Activated T-helper 17 cell treated with anti-CD3 and anti-CD28 coated beads, Interleukin-2, amount 50 U/mL, for 72 hours (primary cell): ENCODE measurements at places on chromosomes 2 and 18. TPM values are rescaled to one million over a fixed set of nuclear protein-coding genes. Genes with fewer than 3 reads are reported as not detected.

- no peak for ATAC-seq
Observed at GRCh38 chr2:69979902-69980807, 18.7 kb upstream of the ASPRV1 start.

GRCh38 chr2:152492911-152493310 lies 157.9 kb downstream of the FMNL2 start:
- ATAC-seq = no peak

DNA sequence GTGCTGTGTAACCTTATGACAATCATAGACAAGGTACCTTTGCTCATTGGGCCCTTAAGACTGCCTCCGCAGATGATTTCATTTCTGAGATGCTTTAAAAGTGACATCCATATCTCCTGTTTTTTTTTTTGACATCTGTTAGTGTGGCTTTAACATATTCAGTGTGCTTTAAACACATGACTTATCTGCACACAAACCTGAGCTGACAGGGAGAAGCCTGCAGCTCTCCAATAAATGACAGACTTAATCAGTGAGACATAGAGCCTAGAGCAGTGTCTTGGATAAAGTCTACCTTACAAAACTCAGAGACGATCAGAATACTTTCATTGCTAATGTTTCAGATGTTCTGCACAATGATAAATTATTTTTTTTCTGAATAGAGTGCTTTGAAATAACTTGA lies 130.7 kb downstream of the UBE2E3 start:
- ATAC-seq = no peak

- ATAC-seq = no peak
Observed at GRCh38 chr18:42574871-42575270, 540.6 kb downstream of the RIT2 start.

DNA sequence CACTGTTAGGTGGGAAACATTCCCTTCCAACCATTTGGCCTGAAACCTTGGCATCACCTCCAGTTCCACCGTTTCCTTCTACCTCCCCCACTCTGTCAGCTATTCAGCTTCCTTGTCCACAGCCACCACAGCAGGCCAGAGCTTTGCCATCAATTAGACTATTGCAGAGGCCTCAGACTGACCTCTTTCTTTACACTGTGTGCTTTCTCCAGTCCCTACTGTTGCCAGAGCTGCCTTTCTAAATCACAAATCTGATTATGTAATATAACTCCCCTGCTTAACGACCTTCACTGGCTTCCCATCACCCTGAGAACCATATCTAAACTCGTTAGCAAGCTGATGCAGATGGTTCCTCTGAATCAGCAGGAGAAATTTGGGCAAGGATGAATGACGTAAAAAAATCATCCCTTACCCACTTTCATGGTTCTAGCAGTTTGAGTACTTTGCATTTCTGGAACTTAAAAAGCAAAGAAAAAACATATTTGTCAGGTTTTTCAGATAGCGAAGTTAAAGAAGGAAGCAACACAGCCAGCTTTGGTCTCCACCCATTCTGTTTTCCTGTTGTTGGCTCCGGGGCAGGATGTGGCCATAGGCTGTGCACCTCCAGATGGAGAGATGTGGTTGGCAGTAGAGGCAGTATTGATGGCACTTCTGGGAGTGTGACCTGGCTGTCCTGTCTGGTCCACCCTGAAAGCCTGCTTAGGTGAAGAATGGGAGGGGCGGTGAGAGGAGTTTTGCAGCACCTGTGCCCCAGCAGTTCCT lies 422.1 kb downstream of the PARD3B start:
- peak; percentile 71 for ATAC-seq

EVA1A gene
- not detected for total RNA-seq

ABCB11 gene
- total RNA-seq = not detected
